ENCODE measurements at places on chromosomes 16 and 17. TPM values are rescaled to one million over a fixed set of nuclear protein-coding genes. Genes with fewer than 3 reads are reported as not detected.

Gene BICDL2
- 87.2 TPM for total RNA-seq

Gene PRR35
- not detected for total RNA-seq

Gene SULT1A1
- 2.7 TPM for total RNA-seq

Gene RUNDC3A
- 16.3 TPM for total RNA-seq

Gene PTRH2
- 29.2 TPM for total RNA-seq

Gene TMEM88
- total RNA-seq = 5.9 TPM

Measured in lower leg skin (tissue), 4 donors.